Right lobe of liver (tissue), 6 donors: ENCODE measurements at places on chromosomes 2 and 18.

- no peak for DNase-seq
These were observed 86.6 kb downstream of the VWC2L start for GRCh38 chr2:214497489-214497888.

GRCh38 chr18:58529714-58530354 lies 99.1 kb downstream of the ALPK2 start:
- DNase-seq = peak; percentile 66

GRCh38 chr2:182887093-182887492 lies 20.7 kb upstream of the FRZB start:
- DNase-seq = no peak

DNA sequence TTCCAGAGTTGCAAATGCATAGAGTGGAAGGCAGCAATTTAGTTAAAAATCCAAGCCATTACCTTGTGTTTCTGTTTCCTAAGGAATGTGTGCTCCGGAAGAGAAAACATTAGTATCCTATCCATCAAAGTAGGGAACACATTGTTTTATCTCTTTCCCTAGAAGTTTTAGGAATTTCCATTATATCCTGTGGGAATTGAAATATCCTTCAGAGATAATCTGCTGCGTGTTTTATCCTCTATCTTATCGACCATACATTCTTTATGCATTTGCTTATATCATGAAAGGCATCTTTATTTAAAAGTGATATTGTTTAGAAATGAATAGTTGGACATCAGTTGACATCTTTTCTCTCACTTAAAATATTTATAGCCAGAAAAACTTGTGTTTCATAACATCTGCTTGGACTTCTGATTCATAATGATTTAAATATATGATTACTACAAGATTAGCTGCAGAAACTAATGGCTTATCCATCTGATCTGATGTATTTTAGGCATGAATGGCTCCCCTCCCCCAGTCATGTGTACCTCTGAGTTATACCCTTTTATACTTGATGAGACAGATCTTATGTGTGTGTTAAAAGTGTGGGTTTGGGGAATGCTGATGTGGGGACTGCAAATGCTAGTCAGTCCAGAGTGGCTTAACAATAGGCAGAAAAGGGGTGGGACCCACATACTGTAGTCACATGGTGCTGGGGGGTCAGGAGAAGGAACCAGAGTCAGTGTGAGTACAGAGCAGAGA lies 136.2 kb upstream of the ARHGAP28 start:
- no peak for DNase-seq

- DNase-seq = no peak
These were observed 19.1 kb upstream of the MC4R start for GRCh38 chr18:60391571-60392226.

GRCh38 chr2:222710736-222711135 lies 39.3 kb downstream of the MOGAT1 start:
- no peak for DNase-seq

GRCh38 chr18:22691946-22692710 lies 241.0 kb upstream of the RBBP8 start:
- DNase-seq = no peak

- no peak for DNase-seq
These were observed 261.8 kb downstream of the FHOD3 start for GRCh38 chr18:36559149-36559857.

DNA sequence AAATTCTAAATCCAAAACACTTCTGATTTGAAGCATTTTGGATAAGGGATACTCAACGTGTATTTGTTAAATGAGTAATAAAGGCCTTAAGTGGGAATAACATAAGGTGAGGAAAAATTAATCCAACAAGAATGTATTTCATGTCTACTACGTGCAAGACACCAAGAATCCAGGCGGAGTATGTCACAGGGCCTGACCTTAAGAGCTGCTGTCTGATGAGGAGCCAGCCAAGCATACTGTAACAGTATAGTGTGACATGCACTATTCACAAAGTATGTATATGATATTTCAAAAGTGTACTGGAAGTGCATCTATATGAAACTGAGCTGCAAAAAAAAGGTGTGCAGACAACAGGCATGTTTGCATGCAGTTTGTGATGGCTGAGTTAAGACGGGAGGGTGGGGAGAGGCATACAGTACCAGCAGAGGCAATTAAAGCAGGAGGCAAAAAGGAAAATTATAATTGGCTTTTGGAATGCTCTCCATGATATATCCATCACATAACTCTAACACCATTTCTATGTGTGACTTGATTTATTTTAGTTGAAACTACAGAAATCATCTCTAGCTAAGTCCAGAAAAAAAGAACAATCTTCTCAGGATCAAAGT lies 18.2 kb downstream of the IWS1 start:
- no peak for DNase-seq

DNA sequence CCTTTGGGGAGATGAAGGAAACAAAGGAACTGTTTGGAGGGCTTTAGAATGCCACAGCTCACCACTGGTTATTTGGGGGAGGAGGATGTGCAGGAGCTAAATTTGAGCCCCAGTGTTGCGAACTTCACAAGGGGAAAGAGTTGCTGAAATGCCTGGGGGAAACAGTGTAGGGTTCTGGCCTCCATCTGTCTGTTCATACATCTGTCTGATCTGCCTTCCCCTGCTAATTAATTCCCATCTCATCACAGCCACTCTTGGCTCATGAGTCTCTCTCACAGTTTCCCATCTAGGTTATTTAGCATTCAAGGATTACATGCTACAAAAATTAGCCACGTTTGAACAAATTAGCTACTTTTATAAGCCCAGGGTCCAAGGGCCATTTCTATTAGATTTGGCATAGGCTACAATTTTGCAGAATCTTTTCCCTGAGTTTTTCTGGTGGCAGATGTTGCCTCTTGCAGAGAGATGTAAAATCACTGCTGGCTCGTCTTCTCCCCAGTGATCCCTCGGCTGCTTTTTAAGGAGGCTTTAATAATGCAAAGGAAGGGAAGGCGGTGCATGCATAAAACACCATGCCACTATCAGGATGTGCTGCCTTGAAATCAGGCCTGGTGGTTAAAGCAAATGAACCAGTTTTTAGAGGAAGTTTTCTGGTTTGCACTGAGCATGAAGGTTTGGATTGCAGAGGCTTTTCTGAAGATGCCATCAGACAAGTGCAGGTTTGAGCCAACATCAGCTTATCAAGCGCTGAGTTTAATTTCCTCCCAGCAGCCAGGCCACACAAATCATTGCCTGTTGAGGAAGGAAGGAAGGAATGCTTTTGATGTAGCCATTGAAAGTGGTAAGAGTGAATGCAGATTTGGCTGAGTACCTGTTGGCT lies 35.0 kb downstream of the ADD2 start:
- no peak for DNase-seq

DNA sequence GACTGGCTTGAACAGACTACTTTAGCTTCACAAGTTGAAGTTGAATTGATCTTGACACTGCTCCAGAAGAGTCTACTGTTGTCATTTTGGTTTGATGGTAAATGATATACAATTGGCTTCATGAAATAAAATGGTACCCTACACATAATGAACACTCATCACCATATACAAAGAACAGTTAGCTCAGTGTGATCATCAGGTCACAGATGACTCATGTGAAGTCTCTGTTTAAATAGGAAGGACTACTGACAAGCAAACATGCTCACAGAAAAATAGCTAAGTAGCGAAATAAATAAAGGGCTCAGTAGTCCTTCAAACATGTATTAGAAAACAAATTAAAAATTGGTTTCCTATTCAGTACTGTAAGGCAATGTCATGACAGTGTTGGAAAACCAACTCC lies 96.2 kb downstream of the MEIS1 start:
- no peak for DNase-seq

DNA sequence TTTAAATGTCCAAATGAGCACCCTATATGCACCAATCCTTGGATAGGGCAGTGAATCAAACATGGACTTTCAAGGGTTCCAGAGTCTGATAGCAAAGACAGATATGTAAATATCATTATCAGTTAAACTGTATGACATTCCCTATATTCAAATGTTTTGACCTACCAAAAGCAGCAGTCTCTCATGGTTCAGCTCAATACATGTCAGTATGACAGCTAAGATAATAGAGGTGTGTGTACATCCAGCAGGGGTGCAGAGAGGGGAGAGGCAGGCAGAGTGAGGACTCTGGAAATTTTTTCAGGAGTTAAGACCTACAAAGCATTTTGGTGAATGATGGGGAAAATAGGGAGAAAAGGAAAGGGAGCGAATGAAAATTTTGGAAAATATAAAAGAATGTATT lies 106.3 kb downstream of the MYO3B start:
- no peak for DNase-seq

DNA sequence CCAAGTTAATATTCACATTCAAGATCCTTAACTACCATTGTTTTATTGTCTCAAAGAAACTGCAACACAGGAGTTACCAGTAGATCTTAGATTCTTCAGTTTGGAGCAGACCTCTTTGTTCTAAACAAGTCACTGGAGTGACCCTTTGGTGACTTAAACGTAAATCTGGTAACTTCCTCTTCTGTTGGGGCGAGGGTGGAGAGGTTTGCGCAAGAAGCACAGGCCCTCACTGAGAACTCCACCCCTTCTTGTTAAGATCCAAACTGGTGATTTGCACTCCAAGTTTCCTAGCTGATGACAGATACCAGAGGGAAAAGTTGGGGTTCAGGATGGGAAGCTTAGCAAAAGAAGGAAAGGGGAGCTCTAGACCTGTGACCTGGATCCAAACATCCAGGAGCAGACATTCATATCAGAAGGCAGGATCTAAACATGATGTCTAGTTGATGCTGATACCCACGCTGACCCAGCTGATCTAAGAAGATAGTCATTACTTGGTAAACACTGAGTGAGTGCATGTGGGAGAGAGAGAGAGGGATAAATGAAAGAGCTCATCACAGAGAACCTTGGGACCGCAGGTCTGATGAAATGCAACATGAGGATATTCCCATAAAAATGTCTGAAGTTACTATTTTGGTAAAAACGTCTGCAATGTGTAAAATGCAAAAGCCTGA lies 256.0 kb downstream of the CDH20 start:
- no peak for DNase-seq

GRCh38 chr2:27007416-27008374 lies 25.1 kb upstream of the TMEM214 start:
- no peak for DNase-seq

- no peak for DNase-seq
These were observed 90.6 kb upstream of the ANKRD30BL start for GRCh38 chr2:132252191-132252893.

- DNase-seq = no peak
These were observed 88.9 kb downstream of the ITGA4 start for GRCh38 chr2:181546086-181546485.

- no peak for DNase-seq
These were observed 120.3 kb downstream of the RDH14 start for GRCh38 chr2:18440141-18440661.

DNA sequence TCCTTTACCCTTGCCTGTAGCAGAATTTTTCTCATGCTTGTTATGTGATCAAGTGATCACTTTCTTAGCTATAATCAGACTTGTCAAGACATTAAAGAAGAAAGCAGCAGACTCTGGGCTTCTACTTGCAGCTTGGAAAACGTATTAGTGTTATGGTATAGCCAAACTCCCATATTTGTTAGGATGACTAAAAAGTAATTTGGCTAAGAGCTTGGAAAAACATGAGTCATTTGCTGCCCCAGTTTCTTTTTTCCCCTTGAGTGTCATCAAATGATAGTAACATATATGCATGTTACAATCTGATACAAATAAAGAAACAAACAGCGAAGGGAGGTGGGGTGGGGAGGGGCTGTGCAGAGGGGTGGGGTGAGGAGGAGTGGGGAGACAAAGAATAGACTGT lies 155.5 kb downstream of the IKZF2 start:
- DNase-seq = no peak

- DNase-seq = no peak
These were observed 62.6 kb upstream of the PSMD14 start for GRCh38 chr2:161245671-161246070.

GRCh38 chr18:10404168-10404567 lies 50.3 kb upstream of the APCDD1 start:
- no peak for DNase-seq

GRCh38 chr18:45557287-45557686 lies 58.0 kb upstream of the SLC14A2 start:
- no peak for DNase-seq

- no peak for DNase-seq
These were observed 30.1 kb downstream of the CAPN14 start for GRCh38 chr2:31187166-31187565.

DNA sequence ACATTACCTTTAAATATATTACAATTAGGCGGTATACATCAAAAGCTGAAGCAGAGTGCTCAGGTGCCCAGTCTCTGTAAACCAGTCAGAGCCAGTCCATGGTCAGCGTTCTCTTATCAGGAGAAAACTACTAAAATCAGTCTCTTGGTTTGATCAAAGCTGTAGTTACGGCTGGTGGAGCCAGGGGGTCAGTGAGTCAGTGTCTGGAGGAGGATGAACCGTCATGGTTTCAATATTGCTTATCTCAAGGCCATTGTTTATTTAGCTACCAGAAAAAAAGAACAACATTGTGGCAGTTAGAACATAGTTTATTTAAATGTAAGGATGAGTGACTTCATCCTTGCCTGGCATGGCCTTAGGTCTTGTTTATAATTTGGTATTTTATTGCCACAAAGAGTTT lies 71.3 kb upstream of the NYAP2 start:
- no peak for DNase-seq
